Activated naive CD8-positive, alpha-beta T cell treated with anti-CD3 and anti-CD28 coated beads for 36 hours (primary cell): ENCODE measurements at places on chromosomes 7 and 10.

DNA sequence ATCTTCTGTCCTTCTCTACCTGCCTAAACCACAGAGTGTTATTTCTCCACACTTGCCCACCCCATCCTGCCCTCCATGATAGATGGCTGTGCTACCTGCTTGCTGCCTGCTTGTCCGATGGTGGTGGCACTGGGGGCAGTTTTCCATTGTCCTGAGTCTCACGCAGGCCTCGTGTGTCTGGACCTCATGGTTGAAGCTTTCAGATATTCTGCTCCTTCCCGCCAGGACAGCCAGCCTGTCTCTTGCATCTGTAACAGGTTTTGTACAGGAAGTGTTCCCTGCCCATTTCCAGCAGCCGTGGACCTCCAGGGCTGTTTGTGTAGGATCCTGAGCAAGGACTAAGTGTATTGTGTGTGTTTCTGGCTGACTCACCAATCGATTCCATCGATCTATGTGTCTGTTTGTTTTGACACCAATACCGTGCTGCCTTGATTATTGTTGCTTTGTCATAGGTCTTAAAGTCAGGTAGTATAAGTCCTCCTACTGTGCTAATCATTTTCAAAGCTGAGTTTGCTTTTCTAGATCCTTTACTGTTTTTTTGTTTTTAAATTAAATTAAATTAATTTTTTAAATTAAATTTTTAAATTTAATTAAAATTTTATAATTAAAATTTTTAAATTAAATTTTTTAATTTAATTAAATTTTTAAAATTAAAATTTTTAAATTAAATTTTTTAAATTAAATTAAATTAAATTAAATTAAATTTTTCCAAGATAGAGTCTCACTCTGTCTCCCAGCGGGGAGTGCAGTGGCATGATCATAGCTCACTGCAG lies 8.5 kb downstream of the IL15RA start:
- H3K27ac ChIP-seq: no peak overlapping the region
- H3K36me3 ChIP-seq: peaks cover 20% of the 10 kb centered on the region
- no peaks in the 10 kb centered on the region for H3K27me3 ChIP-seq
- DNase-seq: no peak
- H3K4me3 ChIP-seq: no peak overlapping the region

DNA sequence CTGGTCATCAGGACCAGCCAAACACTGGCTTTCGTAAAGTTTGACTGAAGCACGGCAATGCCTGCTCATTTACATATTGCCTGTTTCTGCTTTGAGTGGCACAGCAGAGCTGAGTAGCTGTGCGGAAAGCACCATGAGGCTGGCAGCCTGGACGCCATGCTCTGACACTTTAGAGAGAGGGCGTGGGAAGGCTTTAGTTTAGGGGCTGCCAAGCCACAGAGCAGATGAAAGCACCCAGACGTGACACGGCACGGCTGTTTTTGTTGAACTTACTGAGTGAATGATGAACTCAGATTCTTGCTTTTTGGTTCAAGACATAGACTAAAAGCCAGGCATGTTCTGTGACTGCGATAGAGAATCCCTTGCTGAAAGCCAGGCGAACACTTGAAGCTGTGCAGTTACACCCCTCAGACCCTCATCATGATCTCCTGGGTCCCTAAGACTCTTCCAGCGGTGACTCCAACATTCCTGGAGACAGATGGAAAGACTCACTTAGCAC lies 182.1 kb downstream of the ZMYND11 start:
- peak overlapping the region; percentile 31 for H3K27ac ChIP-seq
- peak; percentile 26 for DNase-seq
- no peaks in the 10 kb centered on the region for H3K36me3 ChIP-seq
- no peak overlapping the region for H3K4me3 ChIP-seq
- no peaks in the 10 kb centered on the region for H3K27me3 ChIP-seq

GRCh38 chr7:137961200-137962177 lies 40.4 kb downstream of the CREB3L2 start:
- peaks cover 13% of the 10 kb centered on the region for H3K4me1 ChIP-seq
- H3K36me3 ChIP-seq: peaks cover 18% of the 10 kb centered on the region
- no peak overlapping the region for H3K4me3 ChIP-seq
- no peaks in the 10 kb centered on the region for H3K27me3 ChIP-seq
- no peak overlapping the region for H3K27ac ChIP-seq

DNA sequence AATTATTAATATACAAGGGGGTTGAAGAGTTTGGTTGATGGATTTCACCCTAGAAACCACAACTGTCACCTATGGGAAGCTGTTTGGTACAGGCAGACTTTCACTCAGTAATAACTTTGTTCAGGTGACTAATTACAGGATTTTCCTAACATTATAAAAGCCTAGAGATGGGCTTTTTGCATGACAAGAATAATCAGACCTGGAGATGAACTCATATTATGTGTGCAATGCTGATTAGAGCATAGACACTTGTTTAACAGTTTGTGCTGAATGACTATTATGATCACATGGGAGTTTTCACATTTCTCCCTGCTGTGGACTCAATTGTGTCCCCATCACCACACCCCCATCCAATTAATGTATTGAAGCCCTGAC lies 90.2 kb upstream of the STEAP4 start:
- H3K27ac ChIP-seq: peak overlapping the region; percentile 87
- no peak for DNase-seq
- H3K4me1 ChIP-seq: peaks cover 15% of the 10 kb centered on the region
- no peak overlapping the region for H3K4me3 ChIP-seq
- H3K27me3 ChIP-seq: peaks cover 13% of the 10 kb centered on the region
- no peaks in the 10 kb centered on the region for H3K36me3 ChIP-seq

DNA sequence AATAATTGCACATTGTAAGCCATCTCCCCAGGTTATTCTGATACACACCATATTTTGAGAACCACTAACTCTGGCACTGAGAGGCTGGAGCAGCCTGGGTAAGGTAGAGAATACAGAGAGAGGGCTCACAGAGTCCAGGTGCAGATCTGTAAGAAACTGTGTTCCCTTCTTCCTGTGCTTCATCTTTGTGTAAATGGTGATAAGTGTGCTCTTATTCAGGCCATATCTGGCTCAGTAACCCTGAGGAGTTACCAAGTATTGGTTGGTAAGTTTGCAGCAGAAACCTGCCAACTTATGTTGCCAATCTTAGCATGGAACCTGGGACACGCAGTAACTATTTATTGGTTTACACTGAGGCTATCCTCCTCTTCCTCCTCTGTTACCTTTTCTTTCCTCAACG lies 16.2 kb upstream of the ICA1 start:
- H3K4me3 ChIP-seq: no peak overlapping the region
- peaks cover 3% of the 10 kb centered on the region for H3K4me1 ChIP-seq
- DNase-seq: no peak
- H3K27ac ChIP-seq: no peak overlapping the region
- no peaks in the 10 kb centered on the region for H3K36me3 ChIP-seq
- peaks cover 6% of the 10 kb centered on the region for H3K27me3 ChIP-seq

GRCh38 chr7:101302641-101303101 lies 18.9 kb downstream of the IFT22 start:
- H3K4me3 ChIP-seq: no peak overlapping the region
- peaks cover 13% of the 10 kb centered on the region for H3K36me3 ChIP-seq
- no peak for DNase-seq
- peaks cover 82% of the 10 kb centered on the region for H3K27me3 ChIP-seq
- no peak overlapping the region for H3K27ac ChIP-seq
